Stimulated activated CD4-positive, alpha-beta T cell treated with anti-CD3 and anti-CD28 coated beads, Interleukin-2, amount 100 ng/mL, for 48 hours (primary cell): ENCODE measurements at places on chromosomes 2 and 18.

- DNase-seq: no peak
These were observed 742.5 kb downstream of the TDRD15 start for GRCh38 chr2:21866316-21866715.

DNA sequence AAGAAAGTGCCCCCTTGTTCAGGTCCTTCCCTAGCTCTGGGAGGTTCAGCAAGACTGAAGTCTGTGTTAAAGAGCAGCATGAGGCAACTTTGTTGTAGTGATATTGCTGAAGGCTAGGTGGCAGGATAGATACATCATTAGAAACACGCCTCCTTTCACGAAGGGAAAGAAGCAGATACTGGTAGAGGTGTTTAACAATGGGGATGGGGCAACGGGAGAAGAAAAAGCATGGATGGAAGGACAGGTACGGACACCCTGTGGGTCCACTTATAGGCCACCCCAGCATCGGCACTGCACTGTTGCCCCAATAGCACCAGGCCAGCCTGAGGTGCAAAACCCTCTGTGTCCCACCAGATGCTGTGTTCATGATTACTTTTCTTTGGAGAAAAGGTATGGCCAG, 3.5 kb upstream of the IGFBP5 start:
- DNase-seq: no peak

- DNase-seq: no peak
These were observed 89.7 kb upstream of the RNF152 start for GRCh38 chr18:61982475-61982874.

DNA sequence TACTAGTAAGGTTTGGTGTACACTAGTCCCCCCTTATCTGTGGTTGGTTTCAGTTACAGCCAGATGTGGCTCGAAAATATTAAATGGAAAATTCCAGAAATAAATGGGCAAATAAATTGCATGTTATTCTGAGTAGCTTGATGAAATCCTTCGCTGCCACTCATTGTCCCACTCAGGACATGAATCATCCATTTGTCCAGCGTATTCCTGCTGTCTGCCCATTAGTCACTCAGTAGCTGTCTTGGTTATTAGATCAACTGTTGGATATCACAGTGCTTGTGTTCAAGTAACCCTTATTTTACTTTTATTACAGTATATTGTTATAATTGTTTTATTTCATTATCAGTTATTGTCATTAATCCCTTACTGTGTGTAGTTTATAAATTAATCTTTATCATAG, 21.7 kb downstream of the ZDBF2 start:
- no peak for DNase-seq

GRCh38 chr2:164757934-164758695, 83.5 kb downstream of the COBLL1 start:
- DNase-seq: no peak

- DNase-seq: no peak
These were observed 645.1 kb upstream of the SETBP1 start for GRCh38 chr18:44035554-44035953.

DNA sequence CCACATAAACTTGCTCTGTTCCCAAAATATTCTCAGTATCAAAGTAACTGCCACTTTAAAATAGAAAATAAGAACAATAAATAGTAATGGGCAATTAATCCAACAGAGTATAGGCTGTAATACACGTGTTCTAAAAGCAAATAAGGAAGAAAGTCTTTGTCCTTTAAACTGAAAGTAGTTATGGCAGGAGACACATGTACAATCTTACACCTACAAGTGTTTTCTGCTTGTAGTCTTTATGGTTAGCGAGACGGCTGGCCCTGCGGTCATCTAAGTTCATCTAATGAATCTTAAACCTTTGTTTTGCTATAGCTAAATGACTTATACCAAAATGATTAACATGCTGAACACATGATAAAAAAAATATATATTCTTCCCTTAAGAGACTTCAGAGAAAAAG, 32.4 kb downstream of the CYB5A start:
- no peak for DNase-seq
